Tibial nerve (tissue), 4 donors: ENCODE measurements at places on chromosomes 5 and 9. TPM values are rescaled to one million over a fixed set of nuclear protein-coding genes. Genes with fewer than 3 reads are reported as not detected.

DNA sequence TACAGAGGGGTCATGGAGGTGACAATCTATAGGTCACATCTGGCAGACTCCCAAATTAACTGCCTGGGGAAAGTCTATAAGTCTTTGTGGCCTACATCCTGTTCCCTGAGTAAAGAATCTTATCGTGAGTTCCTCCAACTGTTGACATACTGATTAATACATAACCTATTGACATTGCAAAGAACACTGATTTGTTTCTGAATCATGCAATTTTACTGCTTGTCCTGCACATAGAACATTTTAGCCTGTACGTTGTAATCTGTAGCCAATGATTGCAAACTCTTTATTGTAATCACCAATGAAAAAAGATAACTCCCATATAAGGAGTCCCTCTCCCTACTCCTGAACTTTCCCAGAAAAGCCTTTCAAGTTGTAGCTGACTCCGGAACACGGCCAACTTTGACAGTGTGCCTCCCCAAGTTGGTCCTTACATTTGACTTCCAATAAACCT, 18.8 kb upstream of the OR2K2 start:
- no peak for DNase-seq

- DNase-seq, result no peak
These were observed 186.1 kb upstream of the PRLR start for GRCh38 chr5:35416217-35416988.

- DNase-seq, result no peak
These were observed 1076.7 kb upstream of the DMAC1 start for GRCh38 chr9:8876303-8876702.

DNA sequence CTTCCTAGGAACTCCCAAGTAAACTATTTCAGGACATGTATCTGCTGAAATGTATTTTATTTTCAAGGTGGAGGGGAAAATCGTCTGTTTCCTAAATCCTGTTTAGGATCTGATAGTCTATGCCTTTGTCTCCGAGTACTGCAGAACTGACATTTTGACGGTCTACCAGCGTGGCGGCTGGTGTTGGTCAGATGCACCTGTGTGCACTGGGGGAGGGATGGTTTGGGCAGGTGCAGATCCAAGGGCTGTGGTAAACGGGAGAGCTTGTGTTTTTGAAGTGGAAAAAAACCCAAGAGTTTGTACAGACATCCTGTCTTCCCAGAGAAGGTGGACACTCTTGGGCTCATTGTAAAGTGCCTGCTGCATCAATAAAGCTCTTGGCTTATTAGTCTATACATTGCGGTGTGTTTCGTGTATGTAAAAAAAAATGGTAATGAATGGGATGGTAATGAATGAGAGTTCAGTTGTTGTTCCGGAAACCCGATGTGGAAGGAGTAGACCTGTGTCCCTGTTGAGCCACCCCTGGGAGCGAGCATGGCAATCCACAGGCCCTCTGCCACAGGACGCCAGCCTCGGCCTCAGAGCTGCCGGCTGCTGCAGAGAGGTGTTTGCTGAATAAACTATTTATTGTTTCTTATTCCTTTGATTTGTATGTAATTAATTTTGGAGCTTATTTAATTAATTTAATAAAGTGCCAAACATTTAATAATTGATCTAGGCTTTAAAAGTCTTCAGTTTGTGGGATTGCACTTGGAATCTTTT, 15.3 kb downstream of the ARPC5L start:
- no peak for DNase-seq

GRCh38 chr5:74865804-74866595, at the start of gene FAM169A:
Gene FAM169A, minus strand, starts transcription at chr5:74866387. Its CDS starts 24,711 bp downstream, at chr5:74841676.
- DNase-seq, result no peak

Gene HMMR
- total RNA-seq, result 1.0 TPM

Gene SPINK5
- 0.39 TPM for total RNA-seq

GRCh38 chr9:132487351-132487791, 77.4 kb downstream of the CFAP77 start:
- no peak for DNase-seq

Gene POMT1
- 36.8 TPM for total RNA-seq

Gene STPG3
- total RNA-seq, result not detected

DNA sequence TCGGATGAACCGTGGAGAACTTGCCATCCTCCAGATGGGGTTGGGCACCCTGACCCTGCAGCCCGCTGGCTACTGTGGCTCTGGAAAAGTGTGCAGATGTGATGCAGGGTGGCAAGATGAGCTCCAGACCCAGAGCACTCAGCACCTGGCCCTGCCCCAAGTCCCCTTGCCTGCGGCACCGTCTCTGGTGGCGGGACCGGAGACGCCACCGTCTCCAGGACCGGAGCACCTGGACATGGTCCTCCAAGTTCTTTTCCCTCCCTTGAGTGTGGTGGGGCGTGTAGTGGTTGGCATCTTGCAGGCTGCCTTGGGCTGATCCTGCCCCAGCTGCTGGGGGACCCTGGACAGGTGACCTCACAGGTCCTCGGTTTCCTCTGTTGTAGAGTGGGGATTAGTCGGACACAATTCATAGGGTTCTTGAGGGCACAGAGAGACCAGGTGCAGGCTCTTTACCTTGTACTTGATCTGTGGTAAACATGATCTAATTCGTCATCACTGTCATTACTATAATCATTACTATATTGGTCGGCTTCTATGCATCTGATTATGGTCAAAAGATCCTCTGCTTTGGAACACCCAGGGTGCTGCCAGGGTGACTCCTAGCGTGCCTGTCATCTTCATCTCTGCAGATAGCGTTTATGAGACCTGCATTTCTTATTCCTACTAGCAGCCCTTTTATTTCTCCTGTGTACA, 83.5 kb downstream of the COL5A1 start:
- DNase-seq, result no peak

Gene PRLR
- 3.3 TPM for total RNA-seq

DNA sequence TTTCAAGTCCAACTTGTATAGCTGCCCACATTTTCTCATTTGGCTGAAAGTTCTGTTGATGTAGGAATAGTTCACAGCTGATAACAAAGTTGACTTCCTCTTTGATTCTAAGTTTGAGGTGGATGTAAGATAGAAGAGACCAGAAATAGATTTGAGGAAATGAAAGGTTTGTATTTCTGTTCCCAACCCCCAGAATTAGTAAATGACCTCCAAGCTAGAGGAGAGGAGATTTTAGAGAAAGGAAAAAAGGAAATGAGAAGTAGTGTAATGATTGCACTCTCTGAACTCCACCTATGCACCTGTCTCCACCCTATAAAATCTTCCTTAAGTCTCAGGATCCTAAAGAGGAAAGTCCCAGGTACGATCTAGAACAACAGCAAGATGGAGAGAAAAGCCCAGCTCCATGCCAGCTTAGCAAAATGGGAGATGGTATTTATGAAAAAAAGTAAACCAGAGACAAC, 130.4 kb upstream of the POC5 start:
- DNase-seq, result no peak

Gene ADAMTS19
- total RNA-seq, result 2.7 TPM

DNA sequence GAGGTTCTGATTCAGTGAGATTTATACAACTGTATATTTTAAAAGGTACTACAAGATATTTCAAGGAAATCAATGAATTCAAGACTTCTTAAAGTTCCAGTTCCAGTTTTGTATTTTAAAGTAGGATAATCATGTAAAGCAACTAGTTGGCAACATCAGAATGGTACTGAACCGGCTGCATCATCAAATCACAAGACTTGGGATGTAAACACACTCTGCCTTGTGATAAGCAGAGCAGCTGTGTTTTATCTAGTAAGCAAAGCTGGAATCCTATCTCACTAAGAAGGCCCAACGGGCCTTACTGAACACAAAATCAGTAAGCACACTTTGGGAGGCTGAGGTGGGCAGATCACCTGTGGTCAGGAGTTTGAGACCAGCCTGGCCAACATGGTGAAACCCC, 327.2 kb upstream of the NREP start:
- no peak for DNase-seq

GRCh38 chr5:24444414-24444813, 200.4 kb downstream of the CDH10 start:
- no peak for DNase-seq

DNA sequence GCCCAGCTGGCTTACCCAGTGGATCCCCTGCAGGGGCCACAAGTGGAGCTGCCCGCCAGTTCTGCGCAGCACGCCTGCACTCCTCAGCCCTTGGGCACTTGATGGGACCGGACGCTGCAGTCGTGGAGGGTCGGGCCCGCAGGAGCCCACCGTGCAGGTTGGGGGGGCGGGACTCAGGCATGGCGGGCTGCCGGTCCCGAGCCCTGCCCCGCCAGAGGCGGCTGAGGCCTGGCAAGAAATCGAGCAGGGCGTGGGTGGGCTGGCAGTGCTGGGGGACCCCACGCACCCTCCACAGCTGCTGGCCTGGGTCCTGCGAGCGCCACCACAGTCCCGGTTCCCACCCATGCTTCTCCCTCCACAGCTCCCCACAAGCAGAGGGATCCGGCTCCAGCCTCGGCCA, 19.2 kb upstream of the BTNL3 start:
- DNase-seq, result no peak

Gene GDA
- total RNA-seq, result not detected

Gene ZDHHC11B
- not detected for total RNA-seq

DNA sequence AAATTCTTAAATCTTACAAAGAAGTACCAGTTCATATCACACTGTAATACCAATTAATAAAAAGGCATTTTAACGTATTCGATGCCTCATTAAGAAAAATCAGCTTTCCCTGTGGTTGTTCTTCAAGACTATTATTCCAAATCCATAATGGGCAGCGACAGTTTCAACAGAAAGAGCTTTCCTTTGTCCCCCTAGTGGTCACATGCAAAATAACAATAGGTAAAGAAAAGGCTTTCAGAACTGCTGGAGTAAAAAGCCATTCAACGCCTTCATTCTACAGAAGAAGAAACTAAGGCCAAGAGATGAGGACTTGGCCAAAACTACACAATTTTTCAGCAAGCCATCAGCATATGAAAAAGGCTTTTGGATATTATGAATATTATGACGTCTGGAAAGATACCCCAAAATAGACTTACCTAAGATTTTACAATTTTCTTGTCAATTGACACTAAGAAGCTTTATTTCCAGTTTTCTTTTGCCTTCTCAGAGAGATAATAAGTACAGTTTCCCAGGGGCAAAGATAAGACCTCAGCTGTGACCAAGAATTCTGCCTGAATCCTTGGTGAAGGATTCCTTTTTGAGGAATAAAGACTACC, 6.7 kb upstream of the CDH6 start:
- DNase-seq, result no peak
